ENCODE measurements at places on chromosomes 5 and 9.

DNA sequence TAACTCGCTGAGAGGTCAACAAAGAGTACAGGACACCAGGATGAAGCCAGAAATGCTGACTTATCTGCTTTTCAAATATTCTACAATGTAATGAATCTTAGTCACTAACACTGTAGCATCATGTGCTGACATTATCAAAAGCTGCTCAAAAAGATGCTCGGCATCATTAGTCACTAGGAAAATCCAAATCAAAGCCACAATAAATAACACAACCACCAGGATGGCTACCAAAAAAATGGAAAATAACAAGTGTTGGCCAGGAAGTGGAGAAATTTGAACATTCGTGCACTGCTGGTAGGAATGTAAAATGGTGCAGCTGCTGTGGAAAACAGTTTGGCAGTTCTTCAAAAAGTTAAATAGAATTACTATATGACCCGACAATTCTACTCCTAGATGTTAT is 269.1 kb downstream of the GLIS3 start:
- no peak for DNase-seq

GRCh38 chr5:80655231-80655774 is 520 bp upstream of the DHFR start:
- DNase-seq: no peak

DNA sequence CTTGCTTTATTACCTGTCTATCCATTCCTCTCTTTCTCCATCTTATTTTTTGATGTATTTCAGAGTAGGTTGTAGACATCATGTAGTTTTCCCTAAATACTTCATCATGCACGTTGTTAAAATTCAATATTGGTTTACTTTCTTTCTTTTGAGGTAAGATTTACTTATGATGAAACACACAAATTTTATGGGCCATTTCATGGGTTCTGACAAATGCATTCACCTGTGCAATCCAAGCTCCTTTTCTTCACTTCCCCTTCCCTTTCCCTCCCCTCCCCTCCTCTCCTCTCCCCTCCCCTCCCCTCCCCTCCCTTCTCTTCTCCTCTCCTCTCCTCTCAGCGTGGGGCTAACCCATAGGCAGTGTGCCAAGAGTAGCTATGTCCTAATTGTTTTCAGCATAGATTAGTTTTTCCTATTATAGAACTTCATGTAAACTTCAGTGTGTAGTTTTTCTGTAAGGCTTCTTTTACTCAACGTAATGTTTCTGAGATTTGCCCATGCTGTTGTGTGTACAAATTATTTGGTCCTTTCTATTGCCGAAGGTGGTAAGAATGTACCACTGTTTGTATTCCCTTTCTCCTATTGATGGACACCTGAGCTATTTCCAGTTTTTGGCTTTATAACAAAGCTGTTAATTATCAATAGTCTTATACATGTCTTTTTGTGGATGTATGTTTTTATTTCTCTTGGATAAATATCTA is 92.9 kb upstream of the CLINT1 start:
- no peak for DNase-seq

DNA sequence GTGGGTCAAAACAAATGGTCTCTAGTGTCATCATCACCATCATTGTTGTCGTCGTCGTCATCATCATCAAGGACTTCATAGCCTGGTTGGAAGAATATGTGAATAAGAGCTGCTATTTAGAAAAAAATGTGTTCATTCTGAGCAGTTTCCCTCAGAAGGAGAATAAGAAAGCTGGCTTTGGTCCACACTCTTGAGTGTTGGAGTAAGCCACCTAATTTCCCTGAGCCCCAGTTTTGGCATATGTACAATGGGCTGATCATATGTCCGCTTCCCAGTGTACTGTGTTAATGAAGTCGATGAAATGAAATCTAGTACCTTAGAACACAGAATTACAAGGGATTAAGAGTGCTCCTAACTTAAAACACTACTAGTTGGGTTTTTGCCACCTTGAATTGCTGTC is 545.5 kb downstream of the CCDC171 start:
- DNase-seq: no peak

- no peak for DNase-seq
Observed at GRCh38 chr5:142600092-142600491, 85.8 kb downstream of the FGF1 start.

- no peak for DNase-seq
Observed at GRCh38 chr9:130487500-130487899, 42.7 kb downstream of the ASS1 start.

- no peak for DNase-seq
Observed at GRCh38 chr5:79093762-79094161, 17.8 kb upstream of the BHMT start.

DNA sequence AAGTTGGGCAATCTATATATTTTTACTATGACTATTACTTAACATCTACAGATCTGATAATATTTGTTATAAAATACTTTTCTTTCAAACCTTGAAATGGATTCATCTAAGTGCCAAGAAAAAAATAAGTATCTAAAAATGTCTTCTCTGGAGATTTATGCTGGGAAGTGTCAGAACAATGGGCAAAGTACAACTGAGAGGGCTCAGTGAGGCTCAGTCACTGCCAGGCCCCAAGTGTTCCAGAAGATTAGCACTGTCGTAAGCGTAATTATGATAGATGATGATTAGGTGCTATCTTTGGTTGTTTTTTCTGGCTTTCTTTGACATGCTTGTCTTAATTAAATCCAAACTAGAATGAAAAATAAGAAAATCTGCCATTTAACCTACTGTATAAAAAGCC is 72.2 kb upstream of the ADAMTS19 start:
- no peak for DNase-seq

DNA sequence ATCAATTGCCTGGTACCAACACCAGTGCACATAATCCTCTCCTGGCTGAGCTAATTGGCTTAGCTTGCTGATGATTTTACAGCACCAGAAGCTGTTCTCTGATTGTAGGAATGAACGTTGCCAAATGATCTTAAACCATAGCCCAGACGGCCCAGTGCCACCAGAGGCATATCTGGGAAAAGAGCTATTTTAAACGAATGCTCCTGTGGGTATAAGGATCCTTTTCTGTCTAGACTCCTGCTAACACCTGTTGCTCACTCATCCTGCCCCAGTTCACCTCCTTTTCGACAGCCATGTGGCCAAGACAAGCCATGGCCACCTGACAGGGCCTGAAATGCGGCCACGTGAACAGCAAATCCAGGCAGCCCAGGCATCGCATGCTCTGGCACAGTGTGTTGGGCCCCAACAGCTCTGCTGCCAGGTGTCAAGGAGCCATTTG is 289.9 kb upstream of the SLC30A5 start:
- DNase-seq: no peak

DNA sequence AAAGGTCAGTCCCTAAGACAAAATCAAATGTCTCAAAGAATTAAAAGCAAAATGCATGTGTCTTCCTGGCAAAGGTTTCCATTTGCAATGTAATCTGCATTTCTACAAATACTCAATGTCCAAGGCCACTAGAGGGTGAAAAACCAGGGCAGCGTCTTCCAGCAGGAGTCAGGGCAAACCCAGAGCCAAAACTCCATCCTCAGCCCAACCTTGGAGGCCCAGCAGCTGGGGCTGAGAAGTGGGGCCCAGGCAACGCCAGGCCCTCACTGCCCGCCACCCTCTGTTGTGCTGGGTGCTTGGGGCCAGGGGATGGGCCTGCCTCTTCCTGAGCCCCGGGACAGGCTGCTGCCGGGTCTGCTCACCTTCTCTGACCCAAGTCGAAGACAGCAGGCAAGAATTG is 200.1 kb downstream of the PAX5 start:
- DNase-seq: no peak

DNA sequence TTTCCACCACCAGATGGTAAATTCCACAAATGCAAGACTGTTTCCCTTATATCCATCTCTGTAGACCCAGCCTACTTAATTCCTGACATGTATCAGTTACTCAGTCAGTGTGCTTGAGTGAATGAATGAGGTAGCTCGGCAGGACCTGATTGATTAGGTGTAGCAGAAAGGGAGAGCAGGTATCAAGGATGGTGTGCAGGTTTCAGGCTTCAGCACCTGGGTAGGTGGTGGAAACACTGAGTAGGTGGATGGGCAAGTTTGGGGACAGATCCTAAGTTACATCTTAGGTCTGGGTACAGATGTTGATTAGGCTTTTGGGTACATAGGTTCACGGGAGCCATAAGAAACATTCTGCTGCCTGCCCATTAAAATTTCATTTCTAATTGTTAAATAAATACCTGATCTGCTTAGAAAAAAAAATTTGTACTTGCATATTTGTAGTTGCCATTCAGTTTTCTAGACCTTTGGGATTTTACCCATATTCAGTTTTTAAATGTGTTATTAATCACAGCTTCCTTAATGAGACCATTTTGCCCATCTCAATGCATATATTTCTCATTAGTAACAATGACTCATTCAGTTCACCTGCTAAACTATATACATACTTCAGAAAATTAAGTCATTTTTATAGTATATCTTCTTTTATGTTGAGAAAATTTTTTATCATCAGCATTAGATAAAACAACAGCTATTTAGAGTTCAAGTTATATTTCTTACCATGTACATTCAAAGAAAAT is 111.8 kb downstream of the INIP start:
- no peak for DNase-seq

DNA sequence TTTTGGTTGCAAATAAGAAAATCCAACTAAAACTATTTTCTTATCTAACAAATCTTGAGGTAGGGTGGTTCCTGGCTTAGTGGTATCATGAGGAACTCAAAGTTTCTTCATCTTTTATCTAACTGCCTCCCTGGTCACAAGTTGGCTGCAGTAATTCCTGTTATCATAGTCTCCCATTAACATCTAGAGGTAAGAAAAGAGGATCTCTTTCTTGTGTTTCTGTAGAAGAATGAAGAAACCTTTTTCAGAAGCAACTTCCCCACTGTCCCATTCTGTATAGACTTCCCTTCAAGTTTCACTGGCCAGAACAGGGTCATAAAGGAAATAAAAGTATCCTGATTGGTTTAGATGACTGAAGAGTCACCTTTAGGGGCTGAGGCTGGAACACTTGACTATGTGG is 81.8 kb upstream of the ELL2 start:
- no peak for DNase-seq

- no peak for DNase-seq
Observed at GRCh38 chr5:14821100-14821845, 50.3 kb downstream of the ANKH start.

- no peak for DNase-seq
Observed at GRCh38 chr5:94196953-94197352, 421.5 kb downstream of the KIAA0825 start.

DNA sequence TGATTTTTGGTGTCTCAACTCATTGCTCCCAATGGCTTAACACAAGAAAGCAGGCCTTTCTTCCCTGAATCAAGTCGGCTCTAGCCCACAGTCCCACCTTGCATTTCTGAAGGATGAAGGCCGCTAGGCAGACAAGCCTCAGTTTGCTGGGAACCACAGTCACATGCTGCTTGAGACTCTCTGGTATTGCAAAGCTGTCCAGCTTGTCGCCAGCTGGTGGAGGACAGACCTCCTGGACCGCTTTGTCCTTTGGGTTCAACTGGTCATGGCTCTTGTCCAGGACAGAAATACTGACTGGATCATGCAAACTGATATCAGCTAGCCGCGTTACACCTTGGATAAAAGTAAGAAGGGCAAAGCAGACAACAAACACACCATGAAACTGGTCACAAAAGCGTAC is 23.1 kb downstream of the DDX31 start:
- DNase-seq: no peak

GRCh38 chr5:125743939-125744338 is 679.3 kb upstream of the GRAMD2B start:
- DNase-seq: no peak

GRCh38 chr5:116731432-116731831 is 156.8 kb upstream of the SEMA6A start:
- no peak for DNase-seq

DNA sequence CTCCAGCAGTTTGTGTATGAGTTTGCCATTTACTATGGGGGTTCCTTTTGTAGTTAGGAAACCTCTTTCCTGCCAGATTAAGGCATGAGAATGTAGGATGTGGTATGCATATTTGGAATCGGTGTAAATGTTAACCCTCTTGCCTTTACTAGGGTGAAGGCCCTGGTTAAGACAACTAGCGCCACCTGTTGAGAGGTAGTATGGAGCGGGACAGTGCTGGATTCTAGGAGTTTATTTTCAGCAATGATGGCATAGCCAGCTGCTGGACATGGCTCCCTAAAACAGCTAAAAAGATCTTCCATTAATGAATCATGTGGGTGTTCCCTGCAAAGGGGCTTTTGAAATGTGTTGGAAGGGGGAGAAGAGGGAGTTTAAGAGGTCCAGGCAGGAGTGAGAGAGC is 30.7 kb upstream of the GPX3 start:
- no peak for DNase-seq

Data from GM12864 (cell line).